AG08396 (cell line): ENCODE measurements at places on chromosomes 4 and X.

DNA sequence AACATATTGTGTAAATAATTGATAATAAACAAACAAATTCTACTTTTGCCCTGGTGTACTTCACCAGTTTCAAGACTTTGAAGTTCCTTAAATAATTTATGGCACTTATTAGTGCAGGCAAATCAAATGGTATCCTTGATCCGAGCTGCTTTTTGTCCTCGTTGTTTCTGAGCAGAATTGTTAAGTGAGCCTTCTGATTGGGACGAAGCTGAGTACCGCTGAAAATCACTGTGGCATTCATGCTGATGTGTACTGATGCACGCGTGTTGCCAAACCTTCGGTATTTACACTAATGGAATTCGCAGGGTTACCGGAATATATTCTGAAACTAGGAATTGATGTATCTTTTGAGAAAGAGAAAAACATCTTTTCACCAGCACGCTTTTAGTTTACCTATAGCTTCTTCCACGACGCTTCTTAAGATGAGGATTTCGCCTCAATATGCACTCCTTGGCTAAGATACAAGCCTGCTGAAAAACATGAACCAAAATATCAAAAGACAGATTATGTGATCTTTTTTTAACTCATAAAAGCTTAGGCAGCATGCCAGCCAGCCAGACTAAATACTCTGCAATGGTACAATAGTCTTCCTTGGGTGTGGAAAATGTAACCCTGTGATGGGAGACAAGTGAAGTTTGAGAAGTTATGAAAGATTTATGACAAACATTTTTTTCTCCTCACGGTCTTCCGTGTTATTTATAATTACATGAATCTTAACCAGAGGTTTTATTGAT is 48.9 kb upstream of the TENM3 start:
- no peak for DNase-seq

- no peak for DNase-seq
These were observed 187.1 kb upstream of the C1QTNF7 start for GRCh38 chr4:15240764-15241163.

GRCh38 chrX:133045986-133046385 is 50.9 kb downstream of the USP26 start:
- DNase-seq = peak; percentile 9

DNA sequence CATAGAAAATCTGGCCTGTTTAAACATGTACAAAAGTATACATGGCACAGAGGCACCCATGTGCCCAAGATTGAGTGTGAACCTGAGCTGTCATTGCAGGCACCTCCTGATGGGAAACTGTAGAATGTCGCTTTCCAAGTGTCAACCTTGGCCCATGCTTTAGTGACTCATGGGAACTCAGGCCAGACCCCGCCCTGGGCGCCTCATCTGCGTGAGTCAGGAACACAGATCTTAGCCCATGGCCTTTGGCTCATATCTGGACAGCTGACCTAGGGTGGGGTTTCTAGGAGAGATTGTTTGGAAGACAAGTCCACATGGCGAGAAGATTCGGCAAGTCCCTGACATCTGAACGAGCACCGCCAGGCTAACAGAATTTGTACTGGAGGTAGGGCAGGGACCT is 50.0 kb downstream of the CYTL1 start:
- peak; percentile 46 for DNase-seq

DNA sequence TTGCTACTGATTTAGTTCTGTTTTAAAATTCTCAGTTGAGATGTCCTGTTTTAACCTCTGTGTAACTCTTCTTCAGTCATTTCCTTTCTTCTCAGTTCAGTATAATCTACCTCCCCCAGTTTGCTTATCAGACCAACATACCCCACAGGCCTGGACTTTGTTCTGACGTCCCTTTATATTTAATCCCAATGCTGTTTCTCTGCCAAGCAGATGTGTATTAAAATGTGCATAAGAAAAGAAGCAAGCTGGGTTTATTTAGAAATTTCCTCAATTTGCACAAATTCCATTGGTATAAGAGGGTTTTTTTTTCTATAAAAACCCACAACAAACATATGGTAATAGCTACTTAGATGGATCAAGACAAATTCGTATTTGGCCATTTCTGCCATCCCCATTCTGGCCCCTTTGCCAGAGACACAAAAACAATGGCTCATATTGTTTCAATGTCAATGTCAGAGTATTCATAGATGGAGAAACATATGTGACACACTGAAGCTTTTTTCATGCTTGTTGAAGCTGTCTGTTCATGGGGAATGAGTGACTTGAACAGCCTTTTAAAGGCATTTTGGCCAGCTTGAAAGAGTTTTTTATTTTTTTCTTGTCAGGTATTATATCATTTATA is 24.5 kb downstream of the HCCS start:
- no peak for DNase-seq

DNA sequence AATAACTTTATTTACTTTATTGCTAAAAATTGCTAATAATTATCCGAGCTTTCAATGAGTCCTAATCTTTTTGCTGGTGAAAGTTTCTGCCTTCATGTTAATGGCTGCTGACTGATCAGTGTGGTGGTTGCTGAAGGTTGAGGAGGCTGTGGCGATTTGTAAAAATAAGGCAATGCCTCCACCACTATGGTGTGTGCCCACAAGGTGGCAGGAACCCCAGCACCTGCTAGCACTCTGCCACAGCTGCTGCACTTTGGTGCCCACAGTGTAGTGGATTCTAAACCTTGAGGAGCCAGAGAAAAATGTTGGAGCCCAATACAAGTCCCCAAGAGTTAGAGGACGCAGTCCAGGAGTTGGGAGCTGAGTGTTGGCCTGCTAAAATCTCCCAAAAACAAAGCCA is 1237.1 kb downstream of the PCDH19 start:
- no peak for DNase-seq

DNA sequence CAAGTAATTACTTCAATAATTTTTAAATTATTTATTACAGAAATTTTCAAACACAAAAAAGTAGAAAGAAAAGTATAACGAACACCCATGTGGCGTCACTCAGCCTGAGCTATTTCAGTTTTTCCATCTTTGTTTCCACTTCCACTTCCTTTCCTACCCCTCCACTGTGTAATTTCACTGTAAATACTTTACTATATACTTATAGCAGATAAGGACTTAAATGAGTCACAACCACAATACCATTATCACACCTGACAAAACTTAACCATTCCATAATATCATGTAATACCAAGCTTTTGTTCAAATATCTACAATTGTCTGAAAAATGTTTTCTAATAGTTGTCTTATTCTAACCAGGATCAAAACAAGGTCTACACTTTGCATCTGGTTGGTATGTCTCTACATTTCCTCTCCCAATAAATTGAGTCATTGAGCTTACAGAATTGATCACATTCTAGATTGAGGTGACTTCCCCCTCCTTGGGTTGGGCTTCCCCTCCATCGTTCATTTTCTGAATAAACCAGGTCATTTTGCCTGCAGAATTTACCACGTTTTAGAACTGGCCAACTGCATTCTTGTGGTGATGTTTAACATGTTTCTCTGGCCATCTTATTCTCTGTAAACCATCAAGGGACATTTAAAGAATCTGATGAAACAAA is 48.7 kb downstream of the ATP10D start:
- DNase-seq = no peak

- DNase-seq = no peak
These were observed 35.5 kb upstream of the CCKAR start for GRCh38 chr4:26525771-26526150.

- no peak for DNase-seq
These were observed 587.5 kb upstream of the LCORL start for GRCh38 chr4:18608908-18609533.

- DNase-seq = no peak
These were observed 110.7 kb downstream of the CCSER1 start for GRCh38 chr4:90237751-90238530.

GRCh38 chr4:8782135-8782534 is 89.5 kb downstream of the HMX1 start:
- no peak for DNase-seq

DNA sequence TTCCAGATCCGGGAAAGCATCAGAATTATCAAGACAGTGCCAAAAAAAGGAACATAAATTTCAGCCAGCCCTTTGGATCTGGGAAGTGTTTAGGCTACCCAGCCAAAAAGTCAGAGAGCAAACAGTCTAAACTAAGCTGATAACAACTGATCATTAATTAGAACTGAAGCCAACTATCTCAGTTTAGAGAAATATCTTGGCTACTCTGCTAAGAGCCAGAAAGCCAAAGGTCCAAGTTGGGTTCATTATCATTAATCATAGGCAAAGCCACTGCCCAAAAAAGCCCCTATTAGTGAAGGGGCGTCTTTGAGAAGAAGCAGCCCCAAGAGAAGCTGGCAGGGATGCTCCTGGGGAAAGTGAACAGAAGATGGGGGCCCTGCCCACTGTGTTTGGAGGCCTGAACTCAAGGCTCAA is 37.0 kb upstream of the SHISA3 start:
- no peak for DNase-seq

DNA sequence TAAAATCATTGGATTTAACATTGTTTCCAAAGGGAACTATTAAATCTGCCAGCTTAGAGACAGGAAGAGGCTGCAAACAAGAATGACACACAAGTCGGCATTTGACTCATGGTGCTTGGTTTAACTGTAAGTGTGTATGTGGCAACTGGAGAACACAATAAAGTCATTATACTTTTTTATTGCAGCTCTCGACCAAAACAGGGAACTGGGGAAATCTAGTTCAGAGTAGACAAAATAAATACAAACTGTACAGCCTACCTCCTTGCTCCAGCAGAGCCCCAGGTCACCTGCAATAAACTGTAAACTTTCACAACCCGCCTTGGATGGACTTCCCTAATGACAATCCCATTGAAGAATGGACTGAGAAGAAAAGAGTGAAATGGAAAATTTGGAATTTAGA is 24.0 kb downstream of the NPY5R start:
- no peak for DNase-seq

DNA sequence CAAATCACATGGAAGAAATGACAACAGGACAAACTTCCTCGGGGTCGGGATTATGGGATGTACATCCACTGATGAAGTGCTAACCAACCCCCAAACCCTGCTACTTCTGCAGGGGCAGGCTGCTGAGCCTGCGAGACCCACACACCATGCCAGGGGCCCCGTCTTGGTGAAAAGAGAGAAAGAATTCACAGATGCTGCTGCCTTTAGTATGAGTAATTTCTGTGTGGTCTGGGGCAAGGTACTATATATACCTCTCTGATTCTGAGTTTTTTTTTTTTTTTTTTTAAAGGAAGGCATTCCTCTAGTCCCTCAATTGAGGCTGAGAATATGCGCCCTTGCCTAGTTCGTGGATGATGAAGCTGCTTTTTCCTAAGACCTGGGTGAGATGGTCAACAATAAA is 24.8 kb downstream of the PDHA1 start:
- no peak for DNase-seq

DNA sequence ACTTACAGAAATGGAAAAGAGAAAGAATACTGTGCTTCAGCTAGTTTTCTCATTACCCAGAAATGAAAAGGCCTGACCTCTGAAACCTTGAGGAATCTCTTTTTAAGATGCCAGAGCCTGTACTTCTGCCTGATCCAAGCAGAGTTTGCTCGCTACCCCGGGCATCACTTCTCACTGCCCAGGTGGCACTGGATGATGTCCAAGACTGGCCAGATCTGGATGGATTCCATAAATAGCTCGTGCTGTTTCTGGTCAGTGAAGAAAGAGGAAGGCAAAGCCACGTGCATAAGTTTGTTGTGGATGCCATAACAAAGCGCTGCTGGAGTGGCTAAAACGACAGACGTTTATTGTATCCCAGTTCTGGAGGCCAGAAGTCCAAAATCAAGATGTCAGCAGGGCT is 133.5 kb downstream of the TBL1X start:
- DNase-seq = no peak

DNA sequence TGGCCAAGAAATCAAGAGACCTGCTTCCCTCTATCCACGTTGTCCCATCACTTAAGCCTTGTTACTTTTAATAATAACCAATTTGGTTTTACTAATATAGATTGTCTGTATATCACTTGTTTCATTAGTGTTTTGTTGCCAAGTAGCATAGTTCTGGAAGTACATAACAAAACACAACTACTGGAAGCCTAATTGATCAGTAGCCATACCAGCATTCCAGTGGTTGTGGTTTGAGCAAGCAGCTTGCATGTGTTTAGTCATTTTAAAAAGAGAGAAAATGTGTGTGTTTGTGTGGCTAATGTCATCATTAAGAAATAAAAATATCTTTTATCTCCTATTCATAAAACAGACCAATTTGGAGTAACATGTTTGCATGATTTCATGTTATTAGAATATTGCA is 70.8 kb downstream of the PTPN13 start:
- DNase-seq = peak; percentile 40

DNA sequence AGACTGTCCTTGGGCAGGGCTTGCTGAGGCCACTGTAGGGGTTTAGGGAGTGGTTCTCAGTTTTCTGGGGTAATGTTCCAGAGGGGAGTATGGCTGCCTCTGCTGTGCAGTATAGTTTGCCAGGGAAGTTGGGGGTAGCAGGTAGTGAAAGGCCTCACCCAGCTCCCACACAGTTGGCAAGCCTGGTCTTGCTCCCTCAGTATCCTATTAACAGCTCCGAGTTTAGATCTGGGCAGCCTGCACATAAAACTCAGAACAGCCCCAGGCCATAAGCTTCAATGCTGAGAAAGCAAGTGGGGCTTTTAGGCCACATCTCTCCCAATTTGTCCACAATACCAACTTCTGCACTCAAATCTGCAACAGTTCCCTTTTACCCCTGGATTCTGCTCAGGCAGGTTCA is 205.2 kb downstream of the GALNTL6 start:
- DNase-seq = no peak

GRCh38 chr4:2411786-2412510 is 6.5 kb downstream of the ZFYVE28 start:
- no peak for DNase-seq

- no peak for DNase-seq
These were observed 88.9 kb upstream of the FAT1 start for GRCh38 chr4:186812592-186812991.

DNA sequence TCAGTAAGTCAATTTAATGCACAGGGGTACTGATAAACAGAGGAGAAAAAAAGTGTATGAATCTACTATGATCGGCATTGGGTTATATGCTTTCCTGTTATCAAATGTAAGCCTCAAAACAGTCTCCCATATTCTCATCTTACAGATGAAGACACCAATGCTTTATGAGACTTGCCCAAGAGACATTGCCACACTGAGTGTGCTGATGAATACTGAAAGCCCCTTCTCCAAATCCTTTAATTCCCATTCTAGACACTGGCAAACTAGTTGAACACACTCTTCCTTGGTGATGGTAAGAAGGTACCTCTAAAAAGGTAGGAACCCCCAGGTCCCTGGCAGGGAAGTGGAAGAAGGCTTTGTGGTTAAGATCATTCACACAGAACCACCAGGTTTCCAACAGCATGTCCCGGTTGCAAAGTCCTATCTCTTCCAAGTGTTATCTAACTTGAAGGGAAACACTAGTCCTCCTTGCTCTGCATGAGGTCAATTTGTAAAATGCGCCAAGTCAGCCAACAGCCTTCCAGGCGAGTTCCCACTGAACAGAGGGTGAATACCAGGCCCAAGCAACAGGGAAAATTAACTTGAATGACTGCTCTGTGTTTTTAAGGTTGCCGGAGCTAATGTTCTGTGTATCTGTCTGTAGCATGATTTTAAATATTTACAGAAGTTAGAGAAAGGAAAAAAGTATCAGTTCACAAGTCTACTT is 5.1 kb downstream of the SETD7 start:
- no peak for DNase-seq
